ENCODE measurements at places on chromosomes 16 and 17.

GRCh38 chr17:12637745-12638651, 27.7 kb upstream of the MYOCD start:
- DNase-seq, result no peak

DNA sequence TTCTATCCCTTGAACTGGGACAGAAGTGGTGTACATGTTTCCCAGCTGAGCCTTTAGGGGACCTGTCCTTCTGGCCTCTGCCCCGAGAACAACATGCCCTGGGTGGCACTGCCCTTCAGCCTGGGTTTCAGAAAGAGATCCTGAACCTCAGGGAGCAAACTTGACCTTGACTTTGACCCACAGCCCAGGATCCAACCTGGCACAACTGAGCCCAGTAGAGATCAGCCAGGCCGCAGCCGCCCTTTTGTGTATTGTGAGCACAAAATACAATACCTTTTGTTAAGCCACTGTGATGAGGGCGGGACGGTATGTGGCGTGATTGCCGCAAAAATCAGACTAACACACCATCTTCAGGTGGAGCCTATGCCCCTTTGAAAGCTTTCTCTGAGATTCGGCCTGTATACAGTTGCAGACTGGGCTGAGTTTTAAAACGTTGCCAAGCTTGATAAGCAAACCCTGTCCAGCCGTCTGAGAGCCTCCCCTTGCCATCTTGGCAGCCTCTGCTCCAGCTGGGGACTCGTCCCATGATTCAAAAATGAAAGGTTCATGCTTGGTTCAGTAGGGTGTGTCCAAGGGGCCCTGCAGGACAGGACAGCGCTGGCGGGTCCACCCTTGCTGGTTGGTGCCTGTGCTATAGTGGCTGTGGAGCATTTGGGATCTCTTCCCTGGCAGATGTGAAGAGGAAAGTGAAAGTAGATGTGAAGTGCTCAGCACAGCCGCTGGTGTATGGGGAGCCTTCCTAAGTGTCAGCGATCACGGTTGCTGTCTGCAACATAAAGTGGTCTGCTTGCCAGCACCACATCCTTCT, 40.3 kb downstream of the FOXL1 start:
- DNase-seq, result no peak

DNA sequence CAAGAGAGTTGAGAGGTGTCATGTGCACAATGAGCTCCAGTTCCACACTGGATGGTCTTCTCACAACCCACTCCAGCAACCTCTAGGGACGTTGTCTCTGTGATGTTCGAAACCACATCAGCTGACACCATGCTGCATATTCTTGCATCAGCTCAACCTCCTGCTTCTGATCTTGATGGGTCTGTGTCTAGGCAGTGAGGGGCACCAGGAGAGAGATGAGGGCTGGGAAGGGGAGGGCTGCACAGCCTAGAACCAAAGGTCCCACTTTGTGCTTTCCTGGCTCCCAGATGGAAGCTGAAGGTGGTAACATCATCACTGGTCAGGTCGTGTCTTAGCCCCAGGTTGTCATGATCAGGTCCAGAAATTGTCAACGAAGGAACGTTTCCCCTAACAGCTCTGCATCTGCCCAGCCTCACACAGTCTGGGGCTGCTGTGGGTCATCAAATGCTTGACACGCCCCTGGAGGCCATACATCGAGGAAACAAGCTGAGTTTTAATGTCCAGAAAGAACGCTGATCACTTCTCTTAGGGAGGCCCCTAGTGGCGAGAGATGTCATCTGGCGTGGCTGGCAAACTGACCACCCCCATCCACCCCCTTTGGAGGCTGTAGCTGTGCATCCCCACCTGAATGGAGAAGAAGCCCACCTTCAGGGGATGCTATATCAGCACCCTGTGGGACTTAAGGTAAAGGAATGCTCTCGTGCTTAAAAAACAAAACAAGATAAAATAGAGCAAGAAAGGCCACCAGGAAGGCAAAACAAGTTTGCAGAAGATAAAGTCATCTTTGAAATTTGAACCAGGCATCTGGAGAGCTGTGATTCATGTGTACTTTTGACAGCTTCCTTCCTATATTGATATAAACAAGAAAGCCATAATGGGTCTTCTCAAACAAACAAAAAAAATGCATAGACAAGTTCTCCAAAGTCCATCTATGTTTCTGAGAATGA, 58.3 kb downstream of the WIPI1 start:
- DNase-seq, result no peak

DNA sequence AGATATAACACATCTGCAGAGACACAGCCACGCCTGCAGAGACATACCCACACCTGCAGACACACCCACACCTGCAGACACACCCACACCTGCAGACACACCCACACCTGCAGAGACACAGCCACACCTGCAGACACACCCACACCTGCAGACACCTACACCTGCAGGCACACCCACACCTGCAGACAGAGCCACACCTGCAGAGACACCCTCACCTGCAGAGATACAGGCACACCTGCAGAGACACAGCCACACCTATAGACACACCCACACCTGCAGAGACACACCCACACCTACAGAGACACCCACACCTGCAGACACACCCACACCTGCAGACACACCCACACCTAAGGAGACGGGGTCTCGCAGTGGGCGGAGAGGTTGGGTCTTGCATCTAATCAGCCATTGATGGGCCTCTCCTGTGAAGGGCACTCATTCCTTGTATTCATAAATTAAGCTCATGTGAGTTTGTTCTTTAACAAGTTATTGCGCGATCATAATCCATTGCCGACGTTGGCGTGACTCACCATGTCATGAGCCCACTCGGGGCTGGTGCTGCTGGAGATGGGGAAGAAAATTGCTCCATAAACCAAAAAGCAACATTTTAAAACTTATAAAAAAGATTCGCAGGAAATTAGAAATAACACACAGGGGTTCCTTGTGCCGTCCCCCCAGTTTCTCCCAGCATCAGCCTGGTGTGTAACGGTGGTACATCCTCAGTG, 28.9 kb upstream of the CDH15 start:
- DNase-seq, result no peak

DNA sequence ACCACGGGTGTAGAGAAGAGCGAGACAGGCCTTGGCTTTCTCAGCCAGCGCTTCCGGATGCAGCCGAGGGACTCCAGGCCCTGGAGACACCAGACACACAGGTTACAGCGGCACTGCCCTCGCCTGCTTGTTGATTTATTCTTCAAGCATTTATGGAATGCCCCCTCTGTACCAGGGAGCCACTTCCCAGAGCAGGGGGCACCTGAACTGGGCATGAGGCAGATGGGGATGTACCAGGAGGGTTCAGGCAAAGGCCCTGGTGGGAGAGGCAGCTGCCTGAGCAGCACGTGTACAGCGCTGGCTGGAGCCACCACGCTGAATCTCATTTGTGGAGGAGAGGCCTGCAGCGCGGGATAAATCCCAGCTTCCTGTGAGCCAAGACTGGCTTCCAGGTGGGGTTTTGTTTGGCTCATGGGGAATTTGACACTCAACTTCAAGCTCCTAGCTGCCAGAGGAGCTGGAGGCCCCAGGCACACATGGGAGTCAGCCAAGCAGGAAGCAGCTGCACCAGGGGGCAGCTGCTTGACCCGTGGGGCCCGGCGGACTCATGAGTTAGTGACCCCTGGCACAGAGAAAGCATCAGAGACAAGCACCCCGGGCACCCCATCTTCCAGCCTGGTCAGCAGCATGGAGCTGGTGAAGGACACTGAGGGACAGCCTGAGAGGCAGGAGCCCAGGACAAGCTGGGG, 59.7 kb downstream of the IL21R start:
- DNase-seq, result no peak

- peak; percentile 88 for DNase-seq
Observed at GRCh38 chr16:11354733-11355574, 9.7 kb downstream of the RMI2 start.

DNA sequence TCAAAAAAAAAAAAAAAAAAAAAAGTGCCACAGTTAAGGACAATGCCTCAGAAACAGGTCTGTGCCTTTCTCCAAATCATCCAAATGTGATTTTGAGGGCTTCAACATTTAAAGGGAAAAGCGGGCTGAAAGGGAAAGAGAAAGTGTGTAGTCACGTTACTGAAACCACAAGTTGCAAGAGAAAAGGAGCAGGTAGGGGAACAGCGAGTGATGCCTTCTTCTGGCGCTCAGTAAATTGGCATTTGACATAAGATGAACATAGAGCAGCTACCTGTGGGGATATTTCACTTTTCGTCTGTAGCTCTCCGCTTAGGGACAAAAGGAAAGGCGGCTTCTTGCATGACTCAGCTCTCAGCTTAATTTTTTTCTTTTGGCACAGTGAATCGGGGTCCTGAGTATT, 11.1 kb downstream of the CMTM2 start:
- no peak for DNase-seq

- DNase-seq, result no peak
Observed at GRCh38 chr17:63635787-63636186, 13.6 kb downstream of the MAP3K3 start.

DNA sequence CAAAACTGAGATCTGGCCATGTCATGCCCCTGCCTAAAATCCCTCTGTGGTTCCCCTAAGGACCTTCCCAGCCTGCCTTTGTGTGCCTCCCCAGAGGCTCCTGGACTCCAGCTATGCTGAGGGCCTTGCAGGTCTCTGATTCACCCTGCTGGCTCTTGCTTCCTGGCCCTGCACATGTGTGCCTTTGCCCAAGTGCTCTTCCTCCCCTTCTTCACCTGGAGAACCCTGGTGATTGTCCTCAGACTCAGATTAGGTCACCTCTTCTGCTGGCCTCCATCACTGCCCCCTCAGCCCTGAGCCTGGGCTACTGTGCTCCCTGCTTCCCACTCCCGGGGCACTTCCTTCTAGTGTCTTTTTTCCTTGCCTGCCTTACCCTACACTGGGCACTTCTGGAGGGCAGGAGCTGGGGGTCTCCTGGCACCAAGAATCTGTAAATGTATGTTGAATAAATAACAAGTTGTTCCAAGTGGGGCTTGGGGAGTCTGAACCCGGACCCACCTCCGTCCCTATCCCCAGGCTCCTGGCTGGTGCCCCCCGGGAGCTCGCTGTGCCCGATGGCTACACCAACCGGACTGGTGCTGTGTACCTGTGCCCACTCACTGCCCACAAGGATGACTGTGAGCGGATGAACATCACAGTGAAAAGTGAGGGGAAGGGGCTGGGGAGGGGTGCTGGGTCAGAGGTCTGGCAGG, 7.8 kb downstream of the ITGA3 start:
- DNase-seq, result no peak

DNA sequence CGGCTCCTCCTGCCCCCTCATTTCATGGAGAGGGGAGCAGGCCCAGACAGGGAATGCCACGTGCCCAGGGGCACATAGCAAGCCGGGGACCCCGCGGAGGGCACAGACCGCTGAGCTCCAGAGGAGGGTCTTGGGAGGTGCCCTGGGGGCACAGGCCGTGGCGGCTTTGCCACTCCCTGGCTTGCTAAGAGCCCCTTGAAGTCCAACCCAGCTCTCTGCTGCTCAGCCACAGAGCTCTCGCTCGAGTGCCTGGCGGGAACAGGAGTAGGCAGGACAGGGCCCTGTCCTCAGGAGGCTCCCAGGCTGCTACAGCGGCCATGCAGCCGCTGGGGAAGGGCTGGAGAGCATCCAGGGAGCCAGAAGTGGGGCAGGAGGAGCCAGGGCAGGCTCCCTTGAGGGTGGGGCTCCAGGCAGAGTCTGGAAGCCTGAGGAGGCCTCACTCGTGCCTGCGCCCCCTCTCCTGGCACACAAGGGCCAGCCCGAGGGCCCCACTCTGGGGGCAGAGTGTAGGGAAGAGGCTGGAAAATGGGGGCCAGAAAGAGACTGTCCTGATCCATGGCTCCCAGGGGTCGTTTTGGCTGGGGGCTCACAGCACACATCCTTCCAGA, 4.4 kb upstream of the RAB26 start:
- DNase-seq, result no peak

DNA sequence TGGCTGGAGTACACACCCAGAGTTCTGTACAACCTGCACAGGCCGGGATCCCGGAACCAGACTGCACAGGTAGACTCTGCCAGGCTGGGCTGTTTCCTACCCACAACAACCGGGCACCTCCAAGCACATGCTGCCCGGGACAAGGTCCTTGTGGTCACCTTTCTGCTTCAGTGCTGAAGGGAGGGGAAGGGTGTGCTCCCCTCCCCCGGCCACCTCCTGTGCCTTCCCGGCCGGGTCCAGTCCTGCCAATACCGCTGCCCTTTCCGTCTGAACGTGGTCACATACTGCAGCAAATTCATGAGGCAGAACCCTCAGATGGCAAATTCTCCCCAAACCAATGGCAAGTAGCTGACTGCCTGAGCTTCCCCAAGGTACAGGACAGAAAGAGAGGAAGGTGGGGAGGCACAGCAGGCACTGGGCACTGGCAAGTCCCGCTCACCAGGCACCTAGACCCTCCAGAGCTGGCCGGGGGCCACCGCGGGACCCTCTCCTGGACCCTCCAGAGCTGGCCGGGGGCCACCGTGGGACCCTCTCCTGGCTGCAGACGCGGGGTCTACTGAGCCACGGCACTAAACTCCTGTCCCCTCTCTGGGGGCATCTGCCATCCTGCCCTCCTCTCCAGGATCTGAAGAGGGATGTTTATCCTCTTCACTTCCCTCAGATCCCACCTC, 22.8 kb downstream of the SLC43A2 start:
- DNase-seq, result no peak

DNA sequence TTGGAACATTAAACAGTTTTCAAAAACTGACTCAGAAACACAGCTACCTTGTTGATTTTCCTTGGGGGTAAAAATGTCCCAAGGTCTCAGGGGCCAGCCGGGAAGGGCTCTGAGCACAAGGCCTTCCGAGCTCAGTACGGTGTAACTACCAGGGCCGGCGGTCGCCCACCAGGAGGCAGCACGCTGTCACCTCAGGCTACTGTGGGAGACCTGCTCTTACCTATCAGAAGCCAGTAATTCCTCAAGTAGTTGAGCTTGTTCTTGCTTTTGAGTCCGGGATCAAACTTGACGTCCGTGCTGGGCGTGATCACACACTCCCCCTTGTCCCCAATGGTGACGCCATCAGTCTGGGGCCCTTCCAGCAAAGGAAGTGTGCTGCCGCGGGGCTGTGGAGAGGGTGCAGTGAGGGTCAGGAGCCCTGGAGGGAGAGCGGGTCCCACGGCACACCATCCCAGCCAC, 43.4 kb upstream of the ICAM2 start:
- no peak for DNase-seq

DNA sequence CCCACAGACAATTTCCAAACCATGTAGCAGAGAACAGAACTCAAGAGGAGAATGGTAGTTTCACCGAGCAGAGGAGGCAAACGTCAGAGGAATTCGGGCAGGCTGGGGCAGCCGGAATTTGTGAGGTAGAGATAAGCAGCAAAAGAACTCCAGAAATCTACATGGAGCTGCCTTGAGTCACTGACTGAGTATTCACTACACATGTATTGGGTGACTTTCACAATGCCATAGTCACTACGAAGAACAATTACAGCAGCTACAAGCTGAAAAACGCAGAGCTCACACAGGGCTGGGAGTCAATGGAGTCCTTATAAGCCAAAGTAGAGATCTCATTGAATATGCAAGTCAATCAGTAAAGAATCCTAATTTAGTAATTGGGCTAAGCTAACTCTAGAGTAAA, 13.4 kb downstream of the CMC2 start:
- DNase-seq, result no peak
